Stimulated activated CD8-positive, alpha-beta memory T cell treated with anti-CD3 and anti-CD28 coated beads, Interleukin-7, amount 100 ng/mL, for 24 hours (primary cell): ENCODE measurements at places on chromosomes 16 and 17.

DNA sequence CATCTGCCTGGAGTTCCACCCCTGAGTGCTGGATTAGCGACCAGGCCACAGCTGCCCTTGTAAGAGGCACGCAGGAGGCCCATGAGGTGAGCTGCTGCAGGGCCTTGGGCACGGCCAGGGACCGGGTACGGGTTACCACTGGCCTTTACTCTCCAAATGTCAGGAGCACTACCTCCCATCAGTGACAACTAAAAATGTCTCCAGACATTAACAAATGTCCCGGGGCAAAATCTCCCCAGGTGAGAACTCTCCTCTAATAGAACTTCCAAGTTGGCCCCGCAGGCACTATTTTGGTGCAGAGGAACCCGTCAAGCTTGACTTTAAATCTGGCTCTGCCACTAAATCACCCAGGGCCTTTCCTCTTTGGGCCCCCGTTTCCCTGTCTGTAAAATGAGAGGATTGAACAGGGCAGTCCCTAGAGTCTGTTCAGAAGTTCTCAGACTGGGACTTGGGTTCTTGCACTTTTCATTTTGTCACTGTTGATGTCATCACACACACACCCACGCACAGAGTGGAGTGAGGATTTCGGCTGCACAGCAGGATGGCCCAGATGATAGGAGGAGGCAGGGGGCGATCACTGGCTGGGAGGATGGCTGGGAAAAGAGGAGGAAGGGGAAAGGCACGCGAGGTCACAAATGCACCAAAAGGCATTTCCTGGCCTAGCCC, 24.5 kb upstream of the MAPT start:
- DNase-seq = no peak

DNA sequence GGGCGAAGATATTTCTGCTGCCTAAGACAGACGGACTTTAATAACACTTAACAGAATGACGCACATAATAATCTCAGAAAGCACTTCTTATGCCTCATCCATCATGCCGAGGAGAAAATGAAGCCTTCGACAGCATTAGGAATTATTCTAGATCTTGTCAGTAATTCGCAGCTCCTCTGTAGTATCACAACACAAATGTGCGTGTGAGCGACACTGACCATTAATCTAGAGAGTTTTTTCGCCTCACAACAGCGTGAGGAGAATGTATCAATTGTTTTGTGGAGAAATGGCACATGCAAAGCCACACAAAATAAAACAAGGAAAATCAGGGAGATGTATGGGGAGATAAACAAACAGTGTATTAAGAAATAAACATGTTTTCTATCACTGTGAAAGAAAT, 410.2 kb upstream of the PSMD7 start:
- no peak for DNase-seq

DNA sequence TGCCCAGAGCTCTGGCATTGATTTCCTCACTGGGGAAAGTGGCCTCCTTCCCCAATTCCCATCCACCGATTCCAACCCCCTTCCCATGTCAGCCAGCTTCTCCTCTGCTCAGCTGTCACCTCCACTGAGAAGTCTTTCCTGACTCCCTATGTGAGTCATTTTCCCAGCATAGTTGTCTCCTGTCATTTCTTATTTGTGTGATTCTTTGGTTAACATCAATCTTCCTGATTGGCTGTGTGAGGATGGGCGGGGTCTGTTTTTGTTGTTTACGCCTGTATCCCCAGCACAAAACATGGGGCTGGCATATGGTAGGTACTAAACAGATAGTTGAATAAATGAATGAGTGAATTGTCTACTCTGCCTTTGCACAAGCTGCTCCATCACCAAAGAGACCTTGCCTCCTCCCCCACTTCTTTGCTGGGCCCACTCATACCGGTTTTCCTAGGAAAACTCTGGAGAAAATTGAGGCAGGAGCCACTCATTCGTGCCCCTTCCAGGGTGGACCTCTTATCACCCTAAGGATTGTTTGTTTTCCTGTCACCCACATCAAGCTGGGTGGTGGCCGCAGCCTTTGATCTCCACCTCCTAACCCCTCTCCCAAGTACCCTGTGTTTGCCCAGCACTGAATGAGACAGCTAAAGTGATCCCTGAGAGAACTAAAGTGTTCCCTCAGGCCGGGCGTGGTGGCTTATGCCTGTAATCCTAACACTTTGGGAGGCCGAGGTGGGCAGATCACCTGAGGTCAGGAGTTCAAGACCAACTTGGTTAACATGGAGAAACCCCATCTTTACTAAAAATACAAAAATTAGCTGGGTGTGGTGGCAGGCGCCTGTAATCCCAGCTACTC, 1.2 kb upstream of the GRB7 start:
- DNase-seq = no peak

DNA sequence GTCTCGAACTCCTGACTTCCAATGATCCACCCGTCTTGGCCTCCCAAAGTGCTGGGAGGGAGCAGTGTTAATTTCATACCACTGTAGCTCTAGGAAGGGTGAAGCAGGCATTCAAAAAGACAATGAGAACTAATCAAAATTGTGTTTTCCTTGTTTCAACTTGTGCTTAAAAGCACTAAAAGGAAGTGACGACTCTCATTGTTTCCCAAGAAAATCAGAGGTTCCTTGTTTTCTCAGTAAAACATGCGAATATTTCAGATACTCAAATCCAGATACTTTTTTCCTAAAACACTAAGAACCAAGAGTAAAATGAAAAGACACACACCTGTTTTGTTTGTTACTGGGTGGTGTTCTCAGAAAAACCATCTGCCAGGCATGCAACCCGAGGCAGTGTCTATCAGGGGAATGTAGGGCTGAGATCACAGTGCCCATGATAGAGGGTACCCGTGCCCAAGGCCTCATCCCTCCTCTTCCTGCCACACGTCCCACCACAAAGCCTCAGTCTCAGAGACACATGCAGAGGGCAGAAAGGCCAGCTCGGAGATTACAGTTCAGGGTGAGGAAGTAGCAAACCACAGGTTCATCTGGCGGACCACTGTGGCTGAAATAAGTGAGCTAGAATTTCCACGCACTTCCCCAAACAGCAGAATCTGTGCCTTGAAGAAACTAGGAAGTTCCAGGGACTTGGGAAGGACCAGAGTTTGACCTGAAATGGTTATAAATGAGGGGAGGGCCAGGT, 33.7 kb downstream of the GINS3 start:
- no peak for DNase-seq

DNA sequence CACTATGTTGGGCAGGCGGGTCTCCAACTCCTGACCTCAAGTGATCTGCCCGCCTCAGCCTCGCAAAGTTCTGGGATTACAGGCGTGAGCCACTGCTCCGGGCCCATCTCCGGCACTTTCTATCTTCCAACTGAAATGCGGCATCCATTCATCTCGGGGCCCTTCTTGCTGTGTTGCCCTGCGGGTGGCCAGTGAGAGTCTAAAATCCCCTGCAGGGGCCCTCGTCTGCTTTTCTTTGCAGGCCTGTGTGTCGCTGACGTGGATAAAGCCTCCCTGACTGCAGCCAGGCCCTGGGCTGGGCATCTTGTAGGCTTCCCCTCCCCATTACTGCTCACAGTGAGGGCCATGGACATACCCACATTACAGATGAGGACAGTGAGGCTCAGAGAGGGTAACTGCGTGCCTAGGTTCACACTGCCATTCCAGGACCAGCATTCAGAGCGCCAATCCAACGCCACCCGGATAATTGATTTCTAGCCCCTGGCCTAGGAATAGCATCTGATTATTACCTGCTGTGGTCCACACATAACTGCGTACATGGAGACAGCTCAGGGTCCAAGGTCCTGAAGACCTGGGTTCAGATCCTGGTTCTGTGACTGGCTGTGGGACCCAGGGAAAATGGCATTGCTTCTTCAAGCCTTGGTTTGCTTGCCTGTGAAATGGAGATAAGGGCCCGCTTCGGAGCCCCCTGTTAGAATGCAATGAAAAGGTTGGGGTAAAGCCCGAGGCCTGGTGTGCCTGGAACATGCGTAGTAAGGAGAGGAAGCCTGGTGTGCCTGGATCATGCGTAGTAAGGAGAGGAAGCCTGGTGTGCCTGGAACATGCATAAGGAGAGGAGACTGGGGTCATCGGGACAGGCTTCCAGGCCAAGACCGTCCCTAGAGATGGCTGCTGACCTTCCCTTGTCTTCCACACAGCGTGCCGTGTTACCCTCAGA, 25.0 kb downstream of the CRISPLD2 start:
- no peak for DNase-seq

- no peak for DNase-seq
Measured at GRCh38 chr17:17120701-17121100, 78.4 kb downstream of the MPRIP start.

- DNase-seq = no peak
Measured at GRCh38 chr17:1638171-1638590, 7.4 kb downstream of the SCARF1 start.

DNA sequence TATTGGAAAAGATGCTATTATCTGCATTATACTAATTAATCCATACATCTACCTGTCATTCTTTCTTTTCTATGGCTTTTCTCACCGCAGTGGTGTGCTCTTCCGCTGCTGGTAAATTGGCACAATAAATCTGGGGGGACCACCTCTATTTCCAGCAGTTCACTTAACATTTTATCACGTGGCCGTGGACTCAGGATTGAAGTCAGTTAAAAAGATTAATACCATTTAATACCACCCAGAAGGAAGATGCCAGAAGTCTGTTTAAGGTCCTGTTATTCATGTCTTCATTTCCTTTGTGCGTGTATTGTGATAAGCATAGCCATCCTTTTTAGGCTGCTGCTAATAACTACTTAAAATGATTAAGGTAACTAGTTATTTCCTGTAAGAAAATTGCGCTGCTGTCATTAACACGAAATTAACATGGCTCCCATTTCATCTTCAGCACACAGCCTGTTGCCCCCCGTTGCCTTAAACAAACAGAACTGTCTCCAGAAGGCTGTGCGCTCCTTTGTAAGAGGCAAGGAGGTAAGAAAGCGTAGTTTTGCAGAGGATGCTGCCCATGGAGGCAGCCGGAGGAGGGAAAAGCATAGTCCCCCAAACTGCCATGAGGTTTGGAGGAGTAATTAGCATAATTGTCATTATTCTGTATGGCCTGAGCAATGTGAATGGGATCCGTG, 414.4 kb downstream of the UTP18 start:
- no peak for DNase-seq

GRCh38 chr16:77172951-77173350, 18.0 kb upstream of the MON1B start:
- no peak for DNase-seq

- DNase-seq = no peak
Measured at GRCh38 chr17:61528171-61528570, 62.8 kb downstream of the NACA2 start.

- DNase-seq = peak; percentile 71
Measured at GRCh38 chr16:180681-181564, 664 bp downstream of the HBQ1 start.

DNA sequence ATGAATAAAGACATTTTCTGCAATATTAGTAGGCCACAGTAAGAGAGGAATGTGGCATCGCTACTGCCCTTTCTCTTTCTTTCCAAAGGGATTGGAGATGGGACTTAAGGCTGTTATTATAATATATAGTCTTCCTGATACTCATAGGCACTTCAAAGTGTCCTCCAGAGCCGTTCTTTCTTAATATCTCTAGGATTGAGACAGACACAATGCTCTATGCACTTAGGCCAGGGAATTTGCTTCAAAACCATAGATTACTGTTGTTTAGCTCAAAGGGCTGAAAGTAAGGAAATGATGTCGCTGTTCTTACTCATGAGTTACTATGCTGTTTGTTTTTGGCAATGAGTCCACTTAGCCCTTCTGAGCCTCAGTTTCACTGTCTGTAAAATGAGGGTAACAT, 590.5 kb downstream of the CDH11 start:
- DNase-seq = no peak

DNA sequence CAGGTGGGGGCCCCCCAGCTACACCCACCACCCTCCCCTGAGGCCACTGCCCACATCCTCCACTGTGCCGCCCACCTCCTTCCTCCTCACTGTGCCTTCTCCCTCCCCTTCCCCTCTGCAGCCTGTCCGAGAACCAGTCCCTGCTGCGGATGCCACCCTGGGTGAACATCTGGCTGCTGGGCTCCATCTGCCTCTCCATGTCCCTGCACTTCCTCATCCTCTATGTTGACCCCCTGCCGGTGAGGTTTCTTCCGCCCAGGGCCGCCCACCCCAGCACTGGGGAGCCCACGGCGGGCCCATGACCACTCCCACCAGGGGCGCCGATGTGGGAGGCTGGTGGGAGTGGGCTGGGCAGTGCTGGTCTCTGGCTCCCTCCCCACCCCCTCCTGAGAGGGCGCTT, 22.1 kb downstream of the RABEP2 start:
- DNase-seq = no peak

GRCh38 chr16:87319011-87319410, 1.8 kb upstream of the C16orf95 start:
- no peak for DNase-seq

- DNase-seq = no peak
Measured at GRCh38 chr17:49969795-49970389, 902 bp downstream of the DLX4 start.

DNA sequence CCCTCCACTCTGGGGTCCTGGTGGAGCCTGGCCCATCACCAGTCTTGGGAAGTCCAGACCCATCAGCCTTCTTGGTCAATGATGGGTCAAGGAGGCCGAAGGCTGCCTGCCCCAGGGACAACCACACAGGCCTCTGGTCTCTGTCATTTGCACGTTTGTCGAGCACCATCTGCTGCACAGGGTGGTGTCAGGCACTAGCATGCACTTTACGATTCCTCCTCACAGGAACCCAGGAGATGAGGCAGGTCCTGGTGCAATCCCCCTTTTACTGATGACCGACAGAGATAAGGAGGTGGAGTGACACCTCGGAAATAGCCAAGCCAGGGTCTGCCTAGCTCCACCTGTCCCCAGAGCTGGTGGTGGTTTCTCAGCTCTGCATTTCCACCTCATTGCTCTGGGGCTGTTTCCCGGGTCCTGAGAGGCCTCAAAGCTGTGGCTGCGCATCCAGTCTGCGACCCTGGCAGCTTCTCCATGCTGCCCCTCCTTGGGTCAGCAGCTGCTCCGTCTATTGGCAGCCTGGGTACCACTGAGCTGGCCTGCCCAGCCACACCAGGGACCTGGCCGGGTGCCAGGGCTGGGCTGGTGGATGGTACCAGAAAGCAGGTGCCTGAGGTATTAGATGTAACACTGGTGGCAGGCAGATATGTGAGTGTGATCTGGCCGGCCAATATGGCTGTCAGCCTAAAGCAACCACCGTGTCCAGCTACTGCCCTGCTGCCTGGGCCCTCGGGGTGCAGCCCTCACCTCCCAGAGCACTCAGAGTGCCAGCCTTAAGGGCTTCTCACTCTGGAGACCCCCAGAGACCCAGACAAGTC, 10.0 kb downstream of the MMP15 start:
- no peak for DNase-seq

- DNase-seq = no peak
Measured at GRCh38 chr17:70775679-70776078, 606.3 kb downstream of the KCNJ2 start.

GRCh38 chr17:17533901-17534441, 37.8 kb upstream of the RASD1 start:
- no peak for DNase-seq

GRCh38 chr16:74713876-74714275, 13.2 kb upstream of the MLKL start:
- no peak for DNase-seq
